ENCODE measurements at places on chromosomes 12 and 14. TPM values are rescaled to one million over a fixed set of nuclear protein-coding genes. Genes with fewer than 3 reads are reported as not detected.

- DNase-seq: no peak
These were observed 90.5 kb upstream of the FOXN3 start for GRCh38 chr14:89507521-89507920.

DNA sequence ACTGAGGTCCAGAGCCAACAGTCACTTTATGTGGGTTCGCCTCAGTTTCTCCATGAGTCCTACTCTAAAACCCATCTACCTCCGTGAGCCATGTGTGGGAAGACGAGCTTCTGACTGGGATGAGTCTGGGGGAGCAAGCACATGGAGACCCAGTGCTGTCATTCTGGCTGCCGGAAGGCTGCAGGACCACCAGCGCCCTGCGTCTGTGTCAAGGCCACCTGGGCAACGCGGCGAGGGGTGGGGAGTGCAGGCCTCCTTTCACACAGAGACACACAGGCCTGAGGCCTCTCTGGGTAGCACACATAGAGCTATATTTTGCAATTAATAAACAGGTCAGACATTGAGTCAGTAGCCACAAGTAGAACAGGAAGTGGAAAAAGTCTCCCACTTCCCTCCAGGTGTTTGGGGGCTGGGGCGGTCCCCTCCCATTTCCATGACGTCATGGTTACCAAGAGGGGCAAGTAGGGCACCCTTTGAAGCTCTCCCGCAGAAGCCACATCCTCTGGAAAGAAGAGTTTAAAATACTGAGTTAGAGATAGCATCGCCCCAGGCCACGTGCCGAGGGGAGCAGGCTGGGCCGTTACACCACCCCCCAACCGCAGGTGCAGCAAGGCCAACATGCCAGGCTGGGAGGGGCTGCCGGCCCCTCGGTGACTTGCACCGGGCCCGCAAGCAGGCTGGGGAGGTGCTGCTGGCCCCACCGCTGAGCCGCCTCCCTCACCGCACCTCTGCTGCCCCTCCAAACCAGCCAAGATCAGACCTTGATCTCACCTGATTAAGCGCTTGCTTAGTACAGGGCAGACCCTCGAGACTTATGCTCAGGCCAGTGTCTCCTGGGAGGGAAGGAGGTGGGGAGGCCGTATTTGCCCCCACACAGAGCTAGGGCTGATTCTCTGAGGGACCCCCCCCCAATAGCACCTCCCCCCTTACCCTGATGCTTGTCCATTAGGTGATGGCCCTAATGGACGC is 32.7 kb downstream of the DAD1 start:
- no peak for DNase-seq

DNA sequence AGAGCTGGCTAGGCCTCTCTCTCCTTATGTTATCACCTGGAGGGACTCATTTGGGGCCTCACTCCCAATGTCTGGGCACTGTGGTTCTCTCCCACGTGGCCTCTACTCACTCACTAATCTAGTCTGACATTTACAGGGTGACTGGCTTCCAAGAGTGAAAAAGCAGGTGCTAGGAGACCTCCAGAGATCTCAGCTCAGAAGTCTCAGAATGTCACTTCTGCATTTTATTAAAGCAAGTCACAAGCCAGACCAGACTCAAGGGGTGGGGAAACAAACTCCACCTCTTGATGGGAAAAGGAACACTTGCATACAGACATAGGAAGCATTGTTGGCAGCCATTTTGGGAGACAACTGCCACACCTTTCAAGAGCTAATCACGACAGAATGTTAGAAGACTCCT is 175.9 kb downstream of the MON2 start:
- DNase-seq: no peak

The CCDC177 gene
- total RNA-seq: 0.82 TPM

DNA sequence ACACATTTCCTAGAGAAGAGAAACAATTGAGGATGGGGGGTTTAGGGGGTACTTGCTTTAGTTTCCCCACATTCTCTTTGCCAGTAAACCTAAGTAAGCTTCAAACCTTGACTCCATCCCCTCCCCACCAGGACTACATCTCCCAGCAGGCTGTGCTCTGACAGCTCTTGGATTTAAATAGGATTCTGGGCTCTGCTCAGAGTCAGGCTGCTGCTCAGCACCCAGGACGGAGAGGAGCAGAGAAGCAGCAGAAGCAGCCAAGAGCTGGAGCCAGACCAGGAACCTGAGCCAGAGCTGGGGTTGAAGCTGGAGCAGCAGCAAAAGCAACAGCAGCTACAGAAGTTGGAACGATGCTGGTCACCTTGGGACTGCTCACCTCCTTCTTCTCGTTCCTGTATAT is 20.6 kb downstream of the RDH12 start:
- no peak for DNase-seq

GRCh38 chr14:55372825-55373224 is 38.8 kb downstream of the ATG14 start:
- no peak for DNase-seq

- DNase-seq: no peak
These were observed 1.1 kb downstream of the MIS18BP1 start for GRCh38 chr14:45251912-45252311.

DNA sequence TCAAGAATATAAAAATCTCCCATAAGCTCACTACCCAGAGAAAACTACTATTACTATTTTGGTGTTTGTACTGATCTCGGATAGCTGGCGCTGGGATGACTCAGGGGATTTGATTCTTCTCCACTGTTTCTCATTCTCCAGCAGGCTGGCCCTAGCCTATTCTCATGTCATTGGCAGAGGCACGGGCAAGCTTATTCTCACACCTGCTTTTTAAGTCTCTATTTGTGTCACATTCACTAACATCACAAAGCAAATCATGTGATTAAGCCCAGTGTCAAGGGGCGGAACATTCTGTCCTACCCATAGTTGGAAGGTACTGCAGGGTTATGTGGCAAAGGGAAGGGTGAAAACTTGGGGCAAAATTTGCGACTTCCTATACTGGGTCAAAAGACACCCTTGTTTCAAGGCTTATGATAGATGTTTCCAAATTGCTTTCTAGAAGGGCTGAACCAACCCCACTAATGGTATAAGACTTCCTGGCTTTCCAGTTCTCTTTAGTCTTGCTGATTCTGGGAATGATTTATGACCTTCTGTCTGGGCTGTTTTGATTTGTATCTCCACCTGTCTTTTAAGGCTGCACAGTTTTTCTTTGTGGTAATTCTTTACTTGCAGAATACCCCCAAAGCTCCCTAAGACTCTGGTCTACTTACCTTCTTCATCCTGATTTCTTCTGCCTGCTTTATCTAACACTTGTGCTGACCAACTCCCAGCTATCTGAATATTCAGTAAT is 406.4 kb downstream of the NRXN3 start:
- no peak for DNase-seq

DNA sequence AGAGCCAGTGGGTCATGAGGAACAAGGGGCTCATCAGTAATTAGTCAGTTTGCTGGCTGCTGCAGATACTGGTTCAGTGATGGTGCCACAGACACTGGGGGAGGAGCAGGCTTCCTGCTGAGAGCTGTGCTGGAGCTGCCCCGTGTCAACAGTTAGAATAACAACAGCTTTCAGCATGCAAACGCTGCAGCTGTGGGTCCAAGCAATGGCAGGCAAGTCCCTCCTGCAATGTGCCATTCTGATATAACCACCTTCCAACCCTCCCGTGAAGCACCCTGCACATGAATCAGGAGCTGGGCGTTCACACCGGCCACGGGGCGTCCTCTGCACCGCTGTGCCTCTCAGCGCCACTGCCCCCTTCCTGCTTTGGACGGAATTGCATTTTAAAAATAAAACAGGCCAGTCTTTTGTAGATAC is 258.4 kb upstream of the SFSWAP start:
- DNase-seq: peak; percentile 14

The OTX2 gene
- total RNA-seq: not detected

DNA sequence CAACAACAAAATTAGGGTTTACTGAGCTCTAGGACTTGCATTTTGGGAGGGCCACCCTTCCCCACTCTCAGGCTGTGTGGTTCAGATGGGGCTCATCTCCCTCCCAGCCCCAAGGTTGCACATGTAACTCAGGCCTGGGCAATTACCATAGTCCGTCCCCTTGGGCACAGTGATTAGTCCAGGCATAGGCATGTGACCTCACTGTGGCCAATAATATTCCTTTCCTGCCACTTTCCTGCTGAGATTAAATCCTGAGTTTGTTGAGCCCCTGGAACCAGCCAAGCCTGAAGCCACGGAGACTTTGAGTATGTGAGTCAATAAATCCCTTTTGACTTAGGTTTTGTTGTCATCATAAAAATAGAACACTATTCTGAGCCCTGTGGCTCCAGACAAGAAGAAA is 113.0 kb downstream of the AACS start:
- no peak for DNase-seq

GRCh38 chr14:90444077-90444696 is 47.4 kb downstream of the CALM1 start:
- DNase-seq: peak; percentile 69

DNA sequence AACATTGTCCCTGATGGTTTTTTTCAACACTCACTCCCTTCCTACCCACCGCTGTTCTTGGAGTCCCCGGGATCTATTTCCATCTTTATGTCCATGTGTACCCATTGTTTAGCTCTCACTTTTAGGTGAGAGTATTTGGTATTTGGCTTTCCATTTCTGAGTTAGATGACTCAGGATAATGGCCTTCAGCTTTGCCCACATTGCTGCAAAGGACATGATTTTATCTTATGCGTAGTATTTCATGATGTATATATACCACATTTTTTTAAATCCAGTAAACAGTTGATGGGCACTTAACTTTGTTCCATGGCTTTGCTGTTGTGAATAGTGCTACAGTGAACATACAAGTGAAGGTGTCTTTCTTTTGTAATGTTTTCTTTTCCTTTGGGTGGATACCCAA is 123.5 kb upstream of the KITLG start:
- DNase-seq: no peak

- DNase-seq: no peak
These were observed 184.5 kb downstream of the AKAP6 start for GRCh38 chr14:32513571-32514009.

GRCh38 chr12:124538194-124539082 is 29.0 kb downstream of the NCOR2 start:
- DNase-seq: no peak

The SYT1 gene
- total RNA-seq: 1.2 TPM

DNA sequence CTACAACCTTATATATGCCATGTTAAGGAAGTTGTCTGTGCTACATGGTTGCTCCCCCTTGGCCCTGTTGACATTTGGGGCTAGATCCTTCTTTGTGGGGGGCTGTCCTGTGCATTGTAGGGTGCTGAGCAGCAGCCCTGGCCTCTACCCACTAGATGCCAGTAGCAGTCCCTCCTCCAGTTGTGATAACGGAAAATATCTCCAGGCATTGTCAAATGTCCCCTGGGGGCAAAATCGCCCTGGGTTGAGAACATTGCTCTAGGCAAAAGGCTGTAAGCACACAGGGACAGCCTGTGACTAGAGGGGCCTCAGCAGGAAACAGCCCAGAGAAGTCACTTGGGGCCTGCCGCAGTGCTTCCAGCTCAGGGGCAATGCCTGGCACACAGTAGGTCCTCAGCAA is 1100.3 kb downstream of the BCL11B start:
- no peak for DNase-seq

DNA sequence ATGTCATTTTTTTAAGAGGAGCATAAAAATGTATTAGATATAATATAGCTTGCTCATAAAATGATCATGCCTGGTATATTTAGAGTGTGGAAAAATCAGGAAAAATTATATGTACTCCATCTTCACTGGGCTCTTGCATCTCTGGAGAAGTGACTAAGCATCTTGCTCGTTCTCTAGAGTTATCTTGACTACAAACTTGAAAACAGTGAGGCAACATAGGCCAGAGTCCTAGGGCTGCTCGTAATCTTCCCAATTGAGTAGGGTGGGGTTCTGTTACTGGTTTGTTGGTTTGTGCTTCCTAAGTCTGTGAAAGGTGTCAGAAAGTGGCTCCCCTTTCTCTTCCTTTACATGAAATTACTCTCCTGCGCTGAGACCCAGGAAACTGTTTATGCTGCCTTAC is 46.2 kb downstream of the AACS start:
- DNase-seq: no peak

GRCh38 chr12:69030321-69030720 is 97.3 kb upstream of the CPM start:
- no peak for DNase-seq

The TRAFD1 gene
- 25.5 TPM for total RNA-seq

- peak; percentile 76 for DNase-seq
These were observed 133.5 kb upstream of the HIF1A start for GRCh38 chr14:61561657-61562276.

GRCh38 chr14:74737753-74738325 is 24.9 kb downstream of the FCF1 start:
- DNase-seq: no peak

The DHRS2 gene
- 12.8 TPM for total RNA-seq

- no peak for DNase-seq
These were observed 30.0 kb downstream of the SENP1 start for GRCh38 chr12:48075832-48076231.

- no peak for DNase-seq
These were observed 368.7 kb upstream of the MIS18BP1 start for GRCh38 chr14:45621731-45622130.

DNA sequence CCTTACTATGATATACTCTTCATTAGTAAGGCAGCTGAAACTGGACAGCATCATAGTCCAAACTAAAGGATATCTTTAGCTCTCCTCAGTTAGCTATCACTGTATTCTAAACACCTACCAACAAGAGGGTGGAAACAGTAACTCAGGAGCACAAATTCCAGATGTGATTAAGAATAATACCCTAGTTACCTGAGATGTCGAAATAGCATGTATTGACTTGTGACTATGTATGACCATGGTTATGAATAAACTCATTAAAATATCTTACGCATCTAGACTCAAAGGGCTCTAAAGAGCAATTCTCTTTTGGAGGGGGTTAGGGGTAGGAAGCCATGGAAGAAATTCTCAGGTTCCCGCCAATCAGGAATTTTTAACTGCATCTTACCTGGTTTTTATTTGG is 90.8 kb downstream of the C2CD5 start:
- no peak for DNase-seq

DNA sequence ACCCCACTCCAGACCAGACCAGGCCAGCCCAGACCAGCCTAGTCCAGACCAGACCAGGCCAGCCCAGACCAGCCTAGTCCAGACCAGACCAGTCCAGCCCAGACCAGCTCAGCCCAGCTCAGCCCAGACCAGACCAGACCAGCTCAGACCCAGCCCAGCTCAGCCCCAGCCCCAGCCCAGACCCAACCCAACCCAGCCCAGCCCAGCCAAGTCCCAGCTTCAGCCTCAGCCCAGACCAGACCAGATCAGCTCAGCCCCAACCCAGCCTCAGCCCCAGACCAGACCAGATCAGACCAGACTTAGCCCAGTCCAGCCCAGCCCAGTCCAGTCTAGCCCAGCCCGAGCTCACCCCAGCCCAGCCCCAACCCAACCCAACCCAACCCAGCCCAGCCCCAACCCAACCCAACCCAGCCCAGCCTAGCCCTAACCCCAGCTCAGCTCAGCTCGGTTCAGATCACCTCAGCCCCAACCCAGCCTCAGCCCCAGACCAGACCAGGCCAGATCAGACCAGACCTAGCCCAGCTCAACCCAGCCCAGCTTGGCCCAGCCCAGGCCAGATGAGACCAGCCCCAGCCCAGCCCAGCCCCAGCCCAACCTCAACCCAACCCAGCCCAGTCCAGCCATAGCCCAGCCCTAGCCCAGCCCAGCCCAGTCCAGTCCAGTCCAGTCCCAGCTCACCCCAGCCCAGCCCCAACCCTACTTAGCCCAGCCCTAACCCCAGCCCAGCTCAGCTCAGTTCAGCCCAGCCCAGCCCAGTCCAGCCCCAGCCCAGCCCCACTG is 204.7 kb downstream of the BCL11B start:
- no peak for DNase-seq

Measured in Caco-2 (cell line).